Activated B cell treated with CpG ODN at 0.5 μM for 24 hours (primary cell): ENCODE measurements at places on chromosomes 6 and 20.

DNA sequence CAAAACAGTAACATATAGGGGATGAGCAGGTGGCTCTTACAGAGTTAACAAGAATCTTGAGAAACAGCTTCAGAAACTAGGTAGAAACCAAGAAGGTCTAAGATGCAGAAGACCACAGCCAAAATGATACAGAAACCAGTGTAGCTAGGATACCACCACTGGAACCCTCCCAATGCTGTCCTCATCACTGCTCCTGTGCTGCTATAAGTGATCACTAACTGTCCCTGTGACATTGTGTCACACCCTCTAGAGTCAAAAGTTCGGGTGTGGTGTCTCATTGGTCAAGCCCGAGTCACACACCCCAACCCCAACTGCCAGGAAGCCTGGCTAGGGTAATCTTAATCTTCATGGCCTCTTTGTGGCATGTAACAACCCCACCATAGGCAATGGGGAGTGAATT, 153.1 kb downstream of the RCAN2 start:
- no peak for DNase-seq

GRCh38 chr6:133587546-133588160, 301.3 kb upstream of the TCF21 start:
- DNase-seq = no peak

- no peak for DNase-seq
These were observed 215.1 kb downstream of the TBXT start for GRCh38 chr6:165952514-165952913.

DNA sequence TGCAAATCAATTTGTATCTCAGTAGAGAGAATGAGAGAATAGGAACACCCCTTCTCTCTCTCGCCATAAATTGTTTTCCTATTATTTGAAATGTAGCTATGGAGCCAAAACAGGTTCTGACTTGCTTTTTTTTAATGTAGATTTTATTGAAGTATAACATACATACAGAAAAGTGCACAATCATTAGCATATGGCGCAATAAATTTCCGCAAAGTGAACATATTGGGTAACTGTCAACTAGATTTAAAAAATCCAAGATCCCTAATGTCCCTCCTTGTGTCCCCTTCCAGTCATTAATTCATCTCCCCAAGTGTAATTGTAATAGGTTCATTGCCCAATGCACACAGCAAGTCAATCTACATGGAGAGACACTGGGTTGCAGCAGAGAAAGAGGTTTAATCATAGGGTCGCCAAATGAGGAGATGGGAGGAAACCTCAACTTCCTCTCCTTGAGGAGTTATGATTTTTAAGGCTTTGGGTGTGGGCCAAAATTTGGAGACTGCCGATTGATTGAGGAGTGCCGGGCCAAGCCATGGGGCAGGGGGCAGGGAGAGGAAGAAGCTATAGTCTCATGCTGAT, 43.3 kb upstream of the TGM3 start:
- no peak for DNase-seq

DNA sequence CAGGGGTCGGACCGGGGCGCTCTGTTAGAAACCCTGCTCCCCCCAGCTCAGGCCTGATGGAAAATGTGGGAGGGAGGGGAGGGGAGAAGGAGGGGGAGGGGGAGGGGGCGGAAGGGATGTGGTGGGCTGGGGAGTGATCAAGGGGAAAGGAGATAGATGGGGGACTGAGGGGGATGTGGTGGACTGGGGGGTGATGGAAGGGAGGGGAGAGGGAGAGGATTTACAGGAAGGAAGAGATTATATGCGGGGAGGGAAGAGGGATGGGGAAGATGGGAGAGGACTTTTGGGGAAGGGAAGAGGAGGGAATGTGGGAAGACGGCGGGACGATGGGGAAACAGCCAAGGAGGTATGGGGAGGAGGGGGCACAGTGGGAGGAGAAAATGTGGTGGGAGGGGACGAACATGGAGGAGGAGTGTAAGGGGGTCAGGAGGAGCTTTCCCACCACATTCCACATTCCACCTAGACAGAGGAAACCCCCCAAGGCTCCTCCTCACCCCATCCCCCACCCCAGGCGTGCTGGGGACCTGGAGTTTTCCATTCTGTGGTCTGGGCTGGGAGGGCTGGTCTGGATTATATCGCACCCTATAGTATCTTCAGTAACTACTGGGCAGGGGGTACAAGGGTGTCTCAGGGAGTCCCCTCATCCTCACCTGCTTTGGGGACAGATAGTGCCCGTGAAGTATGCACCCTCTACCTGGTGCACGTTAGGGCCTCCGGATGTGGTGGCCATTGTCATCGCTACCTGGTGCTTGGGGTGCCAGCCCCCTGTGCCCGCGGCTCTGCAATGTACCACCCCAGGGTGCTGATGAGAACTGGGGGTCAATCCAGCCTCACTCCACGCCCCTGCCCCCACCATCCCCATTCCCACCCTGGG, 578 bp upstream of the PTGIS start:
- DNase-seq = no peak

DNA sequence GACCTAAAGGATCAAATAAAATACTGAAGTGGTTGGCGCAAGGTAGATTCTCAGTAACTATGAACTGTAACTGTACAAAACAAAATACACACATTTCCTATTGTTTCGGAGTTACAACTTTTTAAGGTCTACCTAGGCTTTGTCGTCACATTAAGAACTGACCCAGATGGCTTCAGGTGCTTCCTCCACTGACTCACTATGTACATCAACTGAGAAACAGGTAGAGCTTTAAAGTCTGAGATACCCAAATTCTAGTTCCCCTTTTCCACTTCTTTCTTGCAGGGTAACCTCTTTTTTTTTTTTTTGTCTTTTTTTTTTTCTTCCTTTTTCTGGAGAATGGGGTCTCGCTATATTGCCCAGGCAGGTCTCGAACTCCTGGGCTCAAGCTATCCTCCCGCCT, 5.5 kb downstream of the SNRPB start:
- DNase-seq = no peak

DNA sequence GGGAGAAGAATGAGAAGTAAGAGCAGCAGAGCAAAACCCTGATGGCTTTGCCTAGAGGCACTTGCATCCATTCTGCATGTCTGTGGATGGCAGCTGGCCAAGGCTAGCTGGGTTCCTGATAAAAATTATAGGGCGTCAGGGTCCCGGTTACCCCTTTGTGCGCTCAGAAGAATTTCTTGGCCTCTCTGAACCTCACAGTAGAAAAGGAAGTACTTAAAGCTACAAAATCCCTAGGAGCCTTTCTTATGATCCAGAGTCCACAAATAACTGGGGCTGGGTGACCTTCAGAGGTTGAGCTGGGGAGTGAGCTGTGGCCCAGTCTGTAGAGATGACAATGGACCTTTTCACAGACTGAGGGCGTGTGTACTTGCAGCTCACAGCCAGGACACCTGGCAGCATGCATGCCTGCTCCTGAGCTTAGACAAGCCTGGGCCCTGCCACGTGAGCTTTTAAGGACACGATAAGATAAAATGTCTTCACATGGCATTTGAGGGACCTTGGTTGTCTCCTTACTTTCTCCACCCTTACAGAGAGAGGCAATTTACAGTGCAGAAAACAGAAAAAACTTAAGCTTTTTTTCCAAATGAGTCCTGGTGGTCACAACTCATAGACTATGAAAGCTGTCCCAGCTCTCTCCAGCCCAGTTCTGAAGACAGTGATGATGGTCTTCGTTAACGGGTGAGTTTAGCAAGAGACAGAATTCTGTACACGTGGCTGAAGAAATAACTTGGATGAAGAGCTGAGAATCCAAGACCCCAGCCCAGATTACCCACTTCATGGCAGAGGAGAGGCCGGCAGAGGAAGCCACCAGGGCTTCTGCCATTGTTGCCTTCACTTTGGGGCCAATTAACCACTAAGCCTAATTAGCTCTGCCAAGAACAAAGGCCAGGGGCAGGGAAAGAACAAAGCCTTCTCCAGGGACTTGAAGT, 50.3 kb downstream of the FOXA2 start:
- no peak for DNase-seq

DNA sequence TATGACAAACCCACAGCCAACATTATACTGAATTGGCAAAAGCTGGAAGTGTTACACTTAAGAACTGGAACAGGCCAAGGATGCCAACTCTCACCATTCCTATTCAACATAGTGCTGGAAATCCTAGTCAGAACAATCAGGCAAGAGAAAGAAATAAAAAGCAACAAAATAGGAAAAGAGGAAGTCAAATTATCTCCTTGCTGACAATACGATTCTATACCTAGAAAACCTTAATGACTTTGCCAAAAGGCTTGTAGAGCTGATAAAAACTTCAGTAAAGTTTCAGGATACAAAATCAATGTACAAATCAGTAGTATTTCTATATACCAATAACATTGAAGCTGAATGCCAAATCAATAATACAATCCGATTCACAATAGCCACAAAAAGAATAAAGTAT, 32.4 kb downstream of the OR5V1 start:
- DNase-seq = no peak

DNA sequence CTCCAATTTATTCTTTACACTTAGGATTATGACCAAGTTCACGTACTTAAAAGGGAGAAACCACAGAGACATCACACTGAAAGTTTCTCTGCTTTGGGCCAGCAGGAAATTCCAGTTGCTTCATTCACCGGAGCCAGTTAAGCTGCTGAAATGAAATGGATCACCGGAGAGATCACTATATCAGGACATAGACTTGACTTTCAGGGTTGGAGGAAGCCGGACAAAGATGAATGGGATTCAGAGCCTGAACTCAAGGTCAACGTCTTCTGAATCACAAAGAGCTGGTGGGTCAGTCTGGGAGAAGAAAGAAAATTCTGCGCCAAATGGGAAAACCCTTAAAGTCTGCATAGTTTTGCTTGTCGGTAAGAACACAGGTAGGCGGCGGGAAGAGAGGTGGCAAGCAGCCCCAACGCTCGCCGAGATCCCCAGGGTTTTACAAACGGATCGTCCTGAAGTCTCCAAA, 81.9 kb upstream of the CCDC28A start:
- no peak for DNase-seq

GRCh38 chr20:39277185-39277584, 315.0 kb downstream of the DHX35 start:
- no peak for DNase-seq

- DNase-seq = no peak
These were observed 19.2 kb downstream of the ZBTB2 start for GRCh38 chr6:151372164-151372563.

DNA sequence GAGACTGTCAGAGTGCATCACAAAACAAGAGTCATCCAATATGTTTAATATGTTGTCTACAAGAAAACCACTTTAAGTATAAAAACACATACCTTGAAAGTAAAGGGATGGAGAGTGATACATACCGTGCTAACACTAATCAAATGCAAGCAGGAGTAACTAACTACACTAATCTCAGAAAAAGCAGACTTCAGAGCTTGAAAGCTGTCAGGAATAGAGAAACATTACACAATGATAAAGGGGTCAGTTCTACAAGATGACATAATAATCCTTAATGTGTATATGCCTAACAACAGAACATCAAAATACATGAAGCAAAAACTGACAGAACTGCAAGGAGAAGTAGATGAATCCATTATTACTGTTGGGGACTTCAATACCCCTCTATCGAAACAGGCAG, 59.7 kb upstream of the SMIM29 start:
- no peak for DNase-seq

DNA sequence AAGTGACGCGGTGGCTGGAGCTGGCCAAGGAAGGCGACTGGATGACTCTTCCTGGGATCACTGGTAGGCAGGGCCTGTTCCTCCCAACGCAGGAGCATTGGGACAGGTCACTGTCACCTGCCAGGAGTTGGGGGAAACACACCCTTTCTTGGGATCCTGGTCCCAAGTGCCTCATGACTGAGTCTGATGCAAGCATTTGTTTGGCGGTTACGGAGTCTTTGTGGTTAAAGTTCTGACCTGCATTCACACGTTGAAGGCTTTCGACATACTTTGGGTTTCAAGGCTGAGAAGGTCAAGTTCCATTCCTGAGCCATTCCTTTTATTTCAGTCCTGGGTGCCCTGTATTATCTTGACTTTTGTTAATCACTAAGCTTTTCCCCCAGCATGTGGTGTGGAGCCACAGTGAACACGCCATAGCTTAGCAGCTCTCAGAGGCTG, 6.0 kb downstream of the PNLDC1 start:
- no peak for DNase-seq

GRCh38 chr20:31790401-31790800, 28.8 kb upstream of the MYLK2 start:
- DNase-seq = no peak

DNA sequence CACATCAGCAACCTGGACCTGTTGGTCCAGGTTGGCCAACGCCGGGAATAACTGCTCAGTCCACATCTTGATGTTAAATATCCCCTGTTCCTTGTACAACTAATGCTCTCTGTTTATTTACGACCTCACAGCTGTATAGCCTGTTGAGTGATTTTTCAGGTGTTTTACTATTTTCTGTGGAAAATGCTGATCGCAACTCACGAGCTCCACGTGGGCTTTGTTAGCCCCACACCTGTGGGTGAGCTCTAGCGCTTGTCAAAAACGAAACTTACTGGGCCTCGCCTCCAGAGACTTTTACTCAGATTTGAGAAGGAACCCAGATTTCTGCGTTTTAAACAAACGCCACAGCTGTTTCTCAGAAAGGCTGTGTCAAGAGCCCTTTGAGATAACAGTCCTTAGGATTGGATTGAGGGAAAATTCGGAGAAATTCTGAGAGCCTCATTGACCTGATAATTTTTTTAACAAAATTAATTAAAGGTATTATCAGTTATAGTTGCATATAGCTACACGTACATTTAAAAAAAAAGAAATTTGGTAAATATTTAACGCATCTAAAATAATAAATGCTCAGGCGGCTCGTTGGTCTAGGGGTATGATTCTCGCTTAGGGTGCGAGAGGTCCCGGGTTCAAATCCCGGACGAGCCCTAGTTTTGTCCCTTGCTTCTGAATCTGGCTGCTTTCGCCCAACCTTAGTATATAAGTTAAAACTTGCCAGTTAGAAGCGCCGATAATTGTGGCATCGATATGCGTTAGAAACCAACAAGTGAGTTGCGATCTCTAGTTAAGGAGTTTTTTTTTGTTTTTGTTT, 16.7 kb downstream of the HMGN4 start:
- no peak for DNase-seq

DNA sequence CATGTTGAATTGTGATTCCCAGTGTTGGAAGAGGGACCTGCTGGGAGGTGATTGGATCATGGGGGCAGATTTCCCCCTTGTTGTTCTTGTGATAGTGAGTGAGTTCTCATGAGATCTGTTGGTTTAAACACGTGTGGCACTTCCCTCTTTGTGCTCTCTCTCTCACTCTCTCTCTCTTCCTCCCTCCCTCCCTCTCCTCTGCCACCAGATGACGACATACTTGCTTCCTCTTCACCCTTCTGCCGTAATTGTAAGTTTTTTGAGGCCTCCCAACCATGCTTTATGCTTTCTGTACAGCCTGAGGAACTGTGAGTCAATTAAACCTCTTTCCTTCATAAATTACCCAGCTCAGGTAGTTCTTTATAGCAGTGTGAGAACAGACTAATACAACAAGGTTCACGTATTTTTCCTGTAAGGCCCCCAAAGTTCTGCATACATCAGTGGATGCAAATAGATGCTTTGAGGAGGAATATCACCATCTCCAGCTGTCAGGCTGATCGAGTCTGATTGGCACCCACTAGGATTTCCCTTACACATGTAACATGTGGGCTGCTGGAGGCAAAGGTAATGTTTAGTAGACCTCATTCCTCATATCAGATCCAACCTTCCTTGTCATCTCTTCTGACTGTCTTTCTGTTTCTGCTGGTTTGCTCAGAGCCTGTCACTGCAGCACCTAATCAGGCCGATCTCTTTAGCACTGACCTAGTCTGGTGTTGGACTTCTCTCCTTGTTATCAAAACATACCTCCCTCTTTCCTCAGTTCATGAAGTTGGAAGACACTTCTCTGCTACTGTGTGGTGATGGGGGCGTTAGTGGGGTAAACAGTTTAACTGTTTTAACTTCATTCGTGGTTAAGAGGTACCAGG, 54.3 kb upstream of the BACH2 start:
- peak; percentile 20 for DNase-seq

- DNase-seq = no peak
These were observed 314.6 kb downstream of the THBS2 start for GRCh38 chr6:168939041-168939440.

GRCh38 chr6:46876126-46876525, 45.6 kb downstream of the ADGRF5 start:
- DNase-seq = no peak
